ENCODE measurements at places on chromosomes 4 and X. TPM values are rescaled to one million over a fixed set of nuclear protein-coding genes. Genes with fewer than 3 reads are reported as not detected.

Gene MGARP
- total RNA-seq = not detected

Gene CXCR3
- total RNA-seq = not detected

Gene ARMCX2
- 58.3 TPM for total RNA-seq

Gene TBC1D9
- total RNA-seq = 26.5 TPM

Gene NXF2
- total RNA-seq = not detected

Gene ARX
- total RNA-seq = not detected

Gene FHIP1A
- total RNA-seq = 25.2 TPM

Gene RRH
- total RNA-seq = 0.21 TPM

Gene TSR2
- total RNA-seq = 6.0 TPM

Gene TMEM35A
- not detected for total RNA-seq

Gene ZC4H2
- total RNA-seq = 3.4 TPM

Gene PDZD4
- total RNA-seq = not detected

Gene STK26
- total RNA-seq = 60.7 TPM

Gene CC2D2A
- total RNA-seq = 14.3 TPM

Gene RNF128
- 51.8 TPM for total RNA-seq

Gene FAM53A
- 3.6 TPM for total RNA-seq

Gene PASD1
- total RNA-seq = not detected

Gene DCX
- total RNA-seq = not detected

Gene KCNE5
- not detected for total RNA-seq

Gene CENPE
- 0.43 TPM for total RNA-seq

Gene DIPK2B
- under 0.01 TPM for total RNA-seq

Gene SRPX
- total RNA-seq = 1.9 TPM

Gene LRIT3
- total RNA-seq = 0.21 TPM

Gene GPR82
- not detected for total RNA-seq

Gene PAGE2B
- not detected for total RNA-seq

Gene ATOH1
- not detected for total RNA-seq

Gene LUZP4
- not detected for total RNA-seq

Gene MGAT4D
- not detected for total RNA-seq

Data from tracheal epithelial cell (primary cell).